Left ventricle myocardium superior (tissue), 1 donor: ENCODE measurements at places on chromosomes 5 and 9. TPM values are rescaled to one million over a fixed set of nuclear protein-coding genes. Genes with fewer than 3 reads are reported as not detected.

DNA sequence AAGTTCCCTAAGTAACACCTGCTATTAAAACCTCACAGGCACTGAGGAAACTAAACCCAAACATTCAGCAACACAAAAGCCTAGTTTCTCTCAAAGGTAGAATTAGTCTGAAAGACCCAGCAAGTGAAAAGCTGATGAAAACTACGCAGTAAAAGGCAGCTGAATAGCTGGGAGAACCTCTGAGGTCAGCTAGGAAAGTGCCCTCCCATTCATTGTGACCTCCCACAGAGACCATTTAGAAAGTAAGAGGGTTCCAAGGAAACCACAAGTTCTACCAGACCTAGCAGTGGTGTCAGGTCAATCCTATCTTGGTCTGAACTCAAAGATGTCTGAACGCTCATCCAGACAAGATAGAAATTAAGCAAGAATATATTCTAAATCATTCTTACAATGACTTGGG is 144.7 kb downstream of the SSBP2 start:
- no peak for DNase-seq

DNA sequence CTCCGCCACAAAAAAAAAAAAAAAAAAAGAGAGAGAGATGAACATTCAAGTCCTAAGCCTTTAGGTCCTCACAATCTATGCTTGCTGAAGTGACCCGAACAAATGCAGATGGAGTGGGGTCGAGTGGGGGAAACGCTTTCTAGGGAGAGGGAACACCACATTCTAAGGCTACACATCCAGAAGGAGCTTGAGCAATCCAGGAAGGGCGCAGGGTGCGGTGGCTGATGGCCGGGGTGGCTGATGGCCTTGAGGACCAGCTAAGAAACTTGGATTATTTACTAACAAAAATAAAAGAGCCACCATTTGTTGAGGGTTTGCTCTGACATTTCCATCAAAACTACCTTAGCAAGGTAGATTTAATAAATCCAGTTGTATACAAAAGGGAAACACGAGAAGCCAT is 764 bp upstream of the BNIP1 start:
- no peak for DNase-seq

- DNase-seq = no peak
Observed at GRCh38 chr9:33148367-33149014, 18.6 kb downstream of the B4GALT1 start.

- DNase-seq = no peak
Observed at GRCh38 chr9:91045041-91045440, 243.4 kb downstream of the SYK start.

DNA sequence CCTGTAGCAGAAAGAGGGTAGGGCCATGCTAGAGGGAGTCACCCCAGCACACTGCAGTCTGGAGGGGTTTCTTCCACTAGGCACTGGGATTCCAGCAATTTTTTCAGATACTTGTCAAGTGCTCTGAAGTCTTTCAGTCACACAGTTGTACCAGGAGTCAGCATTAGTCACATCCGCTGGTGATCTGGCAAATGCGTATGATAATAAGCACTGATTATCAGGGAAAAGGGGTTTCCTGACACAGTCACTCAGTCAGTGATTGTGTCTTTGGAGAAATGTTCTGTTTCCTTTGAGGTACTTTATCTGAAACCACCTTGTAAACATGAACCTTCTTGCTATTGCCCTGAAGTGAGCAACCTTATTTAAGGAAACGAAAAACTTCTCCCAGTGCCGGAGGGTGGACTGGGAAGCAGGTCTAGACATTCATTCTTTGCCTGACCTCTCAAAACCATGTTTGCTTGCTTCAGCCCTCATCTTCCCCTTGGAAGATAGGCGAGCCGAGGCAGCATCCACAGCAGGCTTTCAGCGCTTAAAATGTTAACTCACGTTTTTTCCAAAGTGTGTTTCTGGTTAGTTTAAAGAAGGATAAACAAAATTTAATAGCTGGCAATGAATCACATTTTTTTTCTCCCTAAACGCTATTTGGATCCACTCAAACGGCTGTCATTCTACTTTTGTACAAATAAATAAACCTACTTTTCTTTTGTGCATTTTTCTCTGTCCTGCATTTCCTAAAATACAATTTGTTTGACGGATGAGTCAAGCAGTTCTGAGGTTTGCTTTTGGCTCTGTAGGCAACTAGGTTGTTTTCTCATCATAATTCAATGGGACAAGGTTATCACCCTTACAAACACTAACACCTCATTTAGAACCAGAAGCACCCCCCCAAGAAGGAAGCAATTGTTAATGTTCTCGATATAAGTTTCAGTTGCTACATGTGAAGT is 77.7 kb downstream of the FOXD1 start:
- DNase-seq = no peak

DNA sequence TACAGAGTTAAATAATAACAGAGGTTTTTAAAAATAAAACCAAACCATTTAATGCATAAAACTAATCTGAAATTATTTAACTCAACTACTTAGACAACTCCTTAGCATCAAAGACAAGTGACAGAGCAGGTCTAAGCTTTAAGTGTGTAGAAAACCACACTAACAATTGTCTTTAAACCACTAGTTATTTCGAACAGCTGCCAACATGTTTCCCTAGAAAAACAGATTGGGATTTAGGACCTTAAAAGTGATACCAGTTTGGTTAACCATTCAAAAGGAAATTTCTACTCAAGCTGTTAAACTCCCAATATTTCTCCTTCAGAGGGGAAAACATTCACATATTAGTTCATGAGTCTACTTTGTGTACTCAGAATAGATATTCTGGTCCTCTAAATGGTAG is 208.7 kb downstream of the BNC2 start:
- no peak for DNase-seq

GRCh38 chr9:124808246-124808956 is 31.5 kb downstream of the OLFML2A start:
- no peak for DNase-seq

DNA sequence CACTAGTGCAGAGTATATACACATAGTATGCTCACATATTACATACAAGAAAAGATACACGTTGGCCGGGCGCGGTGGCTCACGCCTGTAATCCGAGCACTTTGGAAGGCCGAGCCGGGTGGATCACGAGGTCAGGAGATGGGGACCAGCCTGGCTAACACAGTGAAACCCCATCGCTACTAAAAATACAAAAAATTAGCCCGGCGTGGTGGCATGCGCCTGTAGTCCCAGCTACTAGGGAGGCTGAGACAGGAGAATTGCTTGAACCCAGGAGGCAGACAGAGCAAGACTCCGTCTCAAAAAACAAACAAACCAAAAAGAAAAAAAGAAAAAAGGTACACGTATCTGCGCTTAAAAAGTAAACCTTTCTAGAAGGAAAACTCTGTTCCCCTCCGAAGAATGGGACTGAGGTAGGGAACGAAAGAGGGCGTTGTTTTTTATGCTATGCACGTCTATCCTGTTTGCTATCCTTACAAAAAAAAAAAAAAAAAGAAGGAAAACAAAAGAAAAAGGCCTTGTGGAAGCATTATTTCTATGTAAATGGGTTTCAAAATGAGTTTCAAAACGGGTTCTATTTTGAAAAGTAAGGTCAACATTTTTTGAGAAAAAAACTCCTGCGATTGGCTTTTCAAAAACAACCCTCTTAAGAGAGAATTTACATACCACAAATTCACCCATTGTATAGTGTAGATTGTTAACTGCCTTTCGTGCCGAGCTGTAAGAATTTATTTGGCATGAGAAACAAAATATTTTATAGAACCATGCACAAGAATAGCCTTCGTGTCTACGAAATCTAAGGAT is 1.2 kb downstream of the AK3 start:
- DNase-seq = peak; percentile 36

PDZD2 gene
- total RNA-seq = 80.1 TPM

SV2C gene
- total RNA-seq = 0.05 TPM
